ENCODE measurements at places on chromosomes 1 and 21.

DNA sequence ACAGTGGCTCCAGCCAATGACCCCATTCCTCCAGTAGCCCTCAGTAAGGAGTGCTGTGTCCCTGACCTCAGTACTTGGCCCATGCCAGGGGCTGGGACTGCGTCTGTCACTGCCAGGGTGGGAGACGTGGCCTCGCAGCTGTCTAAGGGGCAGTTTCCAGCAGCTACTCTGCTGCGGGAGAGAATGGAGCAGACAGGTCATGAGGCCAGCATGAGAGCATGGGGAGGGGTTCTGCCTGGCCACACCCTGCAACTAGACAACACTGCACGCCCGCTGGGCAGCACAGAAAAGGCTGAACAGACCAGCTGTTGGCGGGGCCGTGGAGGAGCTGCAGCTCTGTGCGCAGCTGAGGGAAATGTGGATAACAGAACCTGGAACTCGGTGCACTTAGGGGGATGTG, 91.6 kb upstream of the COL6A1 start:
- DNase-seq = no peak

DNA sequence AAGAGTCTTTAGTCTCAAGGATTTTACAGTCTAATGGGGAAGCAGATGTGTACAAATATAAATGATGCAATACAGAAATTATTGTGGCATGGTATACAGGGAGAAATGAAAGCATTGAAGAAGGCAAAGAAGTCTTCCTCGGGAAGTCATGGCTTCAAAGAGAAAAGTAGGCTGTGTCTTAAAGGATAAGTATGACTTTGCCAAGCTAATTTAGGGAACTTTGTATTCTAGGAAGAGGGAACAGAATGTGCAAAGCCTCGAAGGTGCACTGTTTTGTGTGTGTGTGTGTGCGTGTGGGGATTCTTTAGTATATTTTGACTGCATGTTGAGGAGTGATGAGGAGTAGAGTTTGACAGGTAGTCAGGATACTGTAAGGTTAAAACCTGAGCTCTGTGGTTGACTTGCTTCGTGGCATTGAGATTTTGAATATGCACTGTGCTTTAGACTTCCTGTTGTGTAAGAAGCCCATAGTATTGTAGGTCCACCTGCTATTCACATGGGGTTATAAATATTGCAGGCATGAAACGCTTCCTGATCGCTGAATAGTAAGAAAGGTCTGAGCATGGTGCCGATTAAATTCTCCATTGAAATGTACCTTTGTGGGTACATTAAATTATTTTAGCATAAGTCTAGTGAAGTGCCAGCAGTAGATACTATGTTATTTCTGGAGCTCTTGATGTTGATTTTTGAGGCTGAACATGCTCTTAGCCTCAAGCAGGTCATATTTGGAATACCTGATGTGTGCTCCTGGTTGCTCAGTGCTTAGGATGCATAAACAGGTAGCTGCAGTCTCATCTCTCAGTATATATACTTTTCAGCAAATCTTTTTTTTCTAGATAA, 8.0 kb downstream of the SMAP2 start:
- DNase-seq = no peak

GRCh38 chr1:42144711-42145388, 8.4 kb upstream of the GUCA2B start:
- DNase-seq = no peak

DNA sequence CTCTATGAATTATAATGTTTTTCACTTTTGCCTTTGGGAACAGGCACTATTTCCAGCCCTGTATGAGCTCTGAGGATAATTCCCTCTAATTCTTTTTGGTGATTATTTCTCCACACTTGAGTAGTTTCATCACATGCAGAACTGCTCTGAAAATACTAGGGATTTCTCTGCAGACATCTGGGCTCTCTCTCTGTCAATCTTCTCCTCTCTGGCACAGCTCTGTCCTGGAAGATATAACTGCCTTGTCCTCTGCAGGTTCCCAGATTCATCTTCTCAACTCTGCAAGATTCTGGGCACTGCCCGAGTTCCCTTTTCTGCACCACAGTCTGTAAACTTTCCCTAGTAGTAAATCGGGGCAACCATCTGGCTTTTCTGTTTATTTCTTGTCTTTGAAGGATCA, 131.3 kb upstream of the FMN2 start:
- DNase-seq = no peak

- no peak for DNase-seq
These were observed 54.4 kb downstream of the PRSS38 start for GRCh38 chr1:227869851-227870305.

DNA sequence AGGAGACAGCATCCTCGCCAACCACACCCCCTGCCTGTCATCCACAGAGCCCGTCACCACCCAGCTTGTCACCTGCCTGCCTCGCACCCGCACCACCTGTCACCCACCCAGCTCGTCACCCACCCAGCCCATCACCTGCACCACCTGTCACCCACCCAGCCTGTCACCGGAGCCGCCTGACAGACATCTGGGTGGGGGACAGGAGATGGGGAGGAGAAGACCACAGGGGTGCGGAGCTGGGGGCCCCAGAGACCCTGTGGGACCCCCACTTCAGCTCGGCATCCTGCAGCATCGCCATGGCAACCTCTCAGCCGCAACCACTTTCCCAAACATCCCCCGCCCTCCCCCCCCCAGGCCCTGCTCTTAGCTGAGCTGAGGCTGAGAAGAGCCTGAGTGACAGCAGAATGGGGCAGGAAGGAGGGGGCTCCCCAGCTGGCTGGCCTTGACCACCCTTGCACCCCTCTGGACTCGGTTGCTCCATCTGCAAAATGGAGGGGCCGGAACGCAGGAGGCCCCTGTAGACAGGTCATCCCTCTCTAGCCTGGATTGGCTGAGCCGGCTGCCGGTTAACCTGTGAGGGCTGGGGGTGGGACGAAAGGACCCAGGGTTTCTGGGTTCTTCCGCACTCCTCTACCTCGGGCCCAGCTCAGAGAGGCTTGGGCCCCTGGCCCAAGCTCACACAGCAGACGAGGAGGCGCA, 11.6 kb downstream of the AHDC1 start:
- DNase-seq = no peak

- DNase-seq = no peak
These were observed 182.5 kb downstream of the HUNK start for GRCh38 chr21:32055305-32055704.

DNA sequence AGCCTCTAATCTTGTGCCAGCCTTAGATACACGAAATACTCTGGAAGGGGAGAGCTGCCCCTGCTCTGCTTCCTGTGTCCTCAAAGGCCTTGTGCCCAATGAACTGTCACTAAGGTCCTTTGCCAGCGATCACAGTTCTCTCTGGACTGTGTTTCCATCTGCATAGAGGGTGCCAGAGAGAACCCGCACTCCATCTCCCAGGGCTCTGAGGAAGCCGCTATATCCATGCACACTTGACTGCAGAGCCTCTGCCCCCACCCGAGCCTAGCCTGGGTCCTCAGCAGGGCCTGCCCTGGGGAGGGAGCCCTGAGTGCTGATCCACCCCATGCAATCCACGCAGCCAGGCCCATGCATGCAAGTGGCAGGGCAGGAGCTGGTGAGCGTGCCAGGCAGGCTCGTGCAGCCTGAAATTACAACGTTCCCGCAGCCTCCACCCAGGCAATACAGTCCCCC, 30.6 kb upstream of the KIF21B start:
- DNase-seq = no peak

DNA sequence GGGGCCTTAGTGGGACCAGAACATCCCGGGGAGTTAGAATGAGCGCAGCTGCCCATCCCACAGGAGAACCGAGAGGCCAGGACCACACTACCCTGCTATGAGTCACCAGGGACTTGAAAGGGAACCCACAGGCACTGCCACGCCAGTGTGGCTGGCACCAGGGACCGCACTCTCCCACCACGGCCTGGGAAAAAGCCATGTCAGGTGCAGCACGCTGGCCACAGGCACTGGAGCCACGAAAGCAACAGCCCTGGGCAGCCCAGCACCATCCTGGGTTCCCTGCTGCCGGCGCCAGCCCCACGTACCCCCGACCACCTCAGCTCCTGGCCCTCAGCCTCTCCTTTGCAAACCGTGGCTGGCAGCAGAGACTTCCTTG, 14.1 kb upstream of the TMEM240 start:
- DNase-seq = no peak

DNA sequence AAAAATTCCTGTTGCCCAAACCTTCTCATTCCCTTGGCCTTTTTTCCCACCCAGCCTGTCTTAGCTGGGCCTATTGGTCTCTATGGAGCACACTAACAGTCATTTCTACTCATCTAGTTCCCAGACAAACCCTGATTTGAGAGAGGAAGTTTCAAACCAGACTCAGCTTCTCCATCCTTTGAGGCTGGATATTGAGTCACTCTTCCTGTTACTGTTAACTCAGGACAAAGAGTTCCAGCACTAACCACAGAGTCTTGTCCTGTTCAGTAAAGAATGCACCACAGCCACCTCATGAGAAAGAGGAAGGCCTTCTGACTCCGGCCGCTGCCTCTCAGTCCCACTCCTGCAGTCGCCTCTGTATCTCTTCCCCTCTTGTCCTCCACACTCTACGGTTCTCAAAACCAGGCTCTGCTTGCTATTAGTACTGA, 137.8 kb downstream of the PTPRC start:
- DNase-seq = no peak

- no peak for DNase-seq
These were observed 43.0 kb downstream of the TRIM11 start for GRCh38 chr1:228363686-228364067.

DNA sequence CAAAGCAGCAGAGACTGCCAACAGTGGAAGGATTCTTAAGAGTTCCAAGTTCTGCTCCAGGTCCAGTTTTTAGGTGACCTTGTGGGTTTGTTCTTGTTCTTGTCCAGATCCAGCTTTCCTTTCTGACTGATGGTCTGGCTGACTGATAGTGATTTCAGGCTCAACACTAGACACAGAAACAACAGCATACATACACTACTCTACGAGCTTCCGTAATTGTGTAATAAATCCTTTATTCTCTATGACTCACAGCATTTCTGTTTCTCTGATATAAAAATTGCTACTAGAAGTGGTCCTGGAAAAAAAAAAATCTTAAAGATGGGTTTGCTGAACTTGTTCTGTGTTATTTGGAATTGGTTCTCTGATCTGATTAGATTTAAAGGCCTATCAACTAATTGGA, 62.2 kb upstream of the PTCH2 start:
- no peak for DNase-seq

DNA sequence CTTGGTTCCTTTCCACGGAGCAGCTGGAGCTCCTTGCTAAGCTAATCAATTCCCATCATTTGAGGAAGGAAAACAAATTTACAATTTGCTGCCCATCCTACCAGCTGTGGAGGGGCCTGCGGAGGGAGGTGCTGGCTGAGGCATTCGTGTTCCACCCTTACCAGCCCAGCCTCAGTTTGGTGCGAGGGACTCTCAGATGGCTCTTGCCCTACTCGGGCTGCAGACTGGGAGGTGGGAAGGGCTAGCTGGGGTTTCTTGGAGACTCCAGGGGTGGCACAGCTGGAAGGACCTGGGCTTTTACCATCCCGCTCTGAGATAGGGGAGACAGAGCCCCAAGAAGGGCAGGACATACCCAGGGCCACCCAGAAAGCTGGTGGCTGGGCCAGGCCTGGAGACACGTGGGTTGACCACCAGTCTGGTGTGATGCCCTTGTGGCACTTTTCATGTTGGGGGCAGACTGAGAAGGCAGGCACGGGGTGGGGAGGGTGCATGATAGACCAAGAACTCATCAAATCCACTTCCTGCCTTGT, 17.7 kb downstream of the DISP3 start:
- no peak for DNase-seq

DNA sequence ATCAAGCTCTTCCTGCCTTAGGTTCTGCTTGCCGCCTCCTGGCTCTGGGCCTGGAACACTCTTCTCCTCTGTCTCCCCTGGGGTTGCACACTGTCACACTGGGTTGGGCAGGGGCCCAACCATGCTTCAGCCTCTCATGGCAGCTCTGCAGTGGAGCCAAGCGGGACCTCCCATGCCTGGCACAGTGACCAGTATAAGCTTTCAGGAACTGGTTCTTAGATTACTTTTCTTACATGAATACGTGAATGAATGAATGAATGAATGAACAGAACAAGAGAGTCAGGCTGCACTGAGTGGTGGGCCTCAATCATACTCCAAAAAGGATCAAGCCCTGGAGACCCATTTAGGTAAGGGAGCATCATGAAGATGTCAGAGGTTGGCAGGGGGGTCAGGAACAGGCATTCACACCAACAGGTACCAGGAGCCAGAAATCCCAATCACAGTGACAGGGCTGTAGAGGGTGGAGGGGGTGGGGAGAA, 30.8 kb upstream of the TMEM125 start:
- DNase-seq = no peak

GRCh38 chr1:85617633-85618100, 37.1 kb downstream of the CCN1 start:
- DNase-seq = no peak

GRCh38 chr1:201426479-201427310, 5.2 kb upstream of the TNNI1 start:
- DNase-seq = no peak

DNA sequence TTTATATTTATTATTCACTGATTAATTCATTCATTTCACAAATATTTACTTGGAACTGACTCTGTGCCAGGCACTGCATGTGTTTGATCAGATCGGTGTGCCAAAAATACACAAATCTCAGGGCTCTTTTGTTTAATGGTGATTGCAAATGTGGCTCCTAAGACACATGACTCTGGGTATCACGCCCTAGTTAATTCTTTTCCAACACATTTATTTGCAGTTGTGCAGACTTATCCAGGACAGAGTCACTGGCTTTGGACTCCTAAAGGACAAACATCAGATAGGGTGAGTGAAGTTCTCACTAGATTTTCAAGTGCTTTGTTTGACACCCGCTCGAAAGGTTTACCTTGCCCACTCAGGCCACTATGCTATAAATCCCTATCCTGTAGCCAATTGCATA, 335.5 kb downstream of the BARHL2 start:
- DNase-seq = no peak

- no peak for DNase-seq
These were observed 180.8 kb downstream of the ASTN1 start for GRCh38 chr1:176983731-176984130.

DNA sequence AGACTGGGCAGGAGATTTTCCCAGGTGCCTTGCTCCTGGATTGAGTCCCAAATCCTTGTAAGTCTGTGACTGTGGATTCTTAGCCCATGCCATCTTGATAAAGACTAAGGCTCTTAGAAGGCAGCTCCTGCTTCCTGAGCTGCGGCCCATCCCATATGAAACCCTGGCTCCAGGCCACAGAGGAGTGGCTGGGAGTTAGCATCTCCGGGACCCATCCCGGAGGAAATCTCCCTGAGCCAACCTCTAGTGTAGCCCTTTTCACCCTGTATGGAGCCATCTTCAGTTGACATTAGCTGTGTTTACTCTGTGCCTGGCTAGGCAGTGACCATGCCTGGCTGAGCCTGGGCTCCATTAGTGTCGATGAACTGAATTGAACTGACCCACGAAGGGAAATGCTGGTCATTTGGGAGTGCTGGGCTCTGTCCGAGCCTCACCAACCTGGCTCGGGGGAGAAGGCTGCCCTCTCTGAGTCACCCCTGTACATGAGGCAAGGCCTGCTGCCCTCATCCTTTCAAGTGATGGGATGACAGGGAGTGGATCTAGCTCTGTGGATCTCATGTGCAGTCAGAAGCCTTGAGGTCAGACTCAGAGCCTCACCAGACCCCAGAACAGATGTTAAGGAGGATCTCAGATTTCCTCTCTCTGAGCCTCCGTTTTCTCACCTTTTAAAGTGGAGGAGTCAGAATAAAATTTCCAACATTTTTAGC, 37.5 kb downstream of the LGR6 start:
- no peak for DNase-seq

GRCh38 chr1:226732856-226733291, 6.2 kb downstream of the ITPKB start:
- DNase-seq = no peak

GRCh38 chr1:228141226-228142044, 1.4 kb downstream of the GUK1 start:
- DNase-seq = peak; percentile 27

GRCh38 chr21:36915696-36916245, 50.7 kb downstream of the HLCS start:
- no peak for DNase-seq

All from activated T-cell treated with anti-CD3 and anti-CD28 coated beads, Interleukin-2, amount 50 U/mL, for 1 hour (primary cell).